Pulmonary artery endothelial cell (primary cell): ENCODE measurements at places on chromosomes 1 and 21. TPM values are rescaled to one million over a fixed set of nuclear protein-coding genes. Genes with fewer than 3 reads are reported as not detected.

Gene RGS8
- total RNA-seq = not detected in 2 replicates

Gene PRMT2
- 144 and 172 TPM in 2 replicates for total RNA-seq

Gene CSF1
- 7.9 and 26.7 TPM in 2 replicates for total RNA-seq

Gene ERG
- 58.9 and 61.4 TPM in 2 replicates for total RNA-seq

Gene UMODL1
- not detected in 2 replicates for total RNA-seq

Gene GBP4
- total RNA-seq = 3.1 and 10.5 TPM in 2 replicates

Gene ABCA4
- 1.7 and 2.4 TPM in 2 replicates for total RNA-seq

Gene OR2L8
- total RNA-seq = not detected in 2 replicates

Gene PTGER3
- total RNA-seq = under 0.01 TPM in 1 of 2 replicates, not detected in the other

Gene C8B
- not detected in 2 replicates for total RNA-seq

Gene PCBP3
- total RNA-seq = 0.13 and 0.14 TPM in 2 replicates

Gene SH3BGR
- total RNA-seq = 1.6 TPM in 1 of 2 replicates, not detected in the other

Gene TIE1
- 615 and 699 TPM in 2 replicates for total RNA-seq

Gene MAP3K7CL
- total RNA-seq = 6.6 and 7.6 TPM in 2 replicates

Gene FAM177B
- total RNA-seq = not detected in 2 replicates

- DNase-seq = no peak
Observed at GRCh38 chr1:37038227-37039093, 4.1 kb upstream of the GRIK3 start.

GRCh38 chr21:30502041-30502440 lies at the start of gene KRTAP19-5:
Gene KRTAP19-5, minus strand, starts transcription at chr21:30502141. Its CDS starts 51 bp downstream, at chr21:30502090.
- no peak for DNase-seq

- no peak for DNase-seq
Observed at GRCh38 chr1:25922056-25922970, 16.1 kb upstream of the STMN1 start.

GRCh38 chr1:152645146-152645545 lies 18.0 kb upstream of the LCE2D start:
- DNase-seq = no peak

GRCh38 chr1:239308701-239309333 lies 77.6 kb upstream of the CHRM3 start:
- no peak for DNase-seq

- DNase-seq = no peak
Observed at GRCh38 chr1:195754874-195755273, 853.4 kb downstream of the KCNT2 start.

- DNase-seq = no peak
Observed at GRCh38 chr1:115302390-115302961, 35.6 kb downstream of the NGF start.

- no peak for DNase-seq
Observed at GRCh38 chr21:27808923-27809322, 842.0 kb upstream of the ADAMTS5 start.

DNA sequence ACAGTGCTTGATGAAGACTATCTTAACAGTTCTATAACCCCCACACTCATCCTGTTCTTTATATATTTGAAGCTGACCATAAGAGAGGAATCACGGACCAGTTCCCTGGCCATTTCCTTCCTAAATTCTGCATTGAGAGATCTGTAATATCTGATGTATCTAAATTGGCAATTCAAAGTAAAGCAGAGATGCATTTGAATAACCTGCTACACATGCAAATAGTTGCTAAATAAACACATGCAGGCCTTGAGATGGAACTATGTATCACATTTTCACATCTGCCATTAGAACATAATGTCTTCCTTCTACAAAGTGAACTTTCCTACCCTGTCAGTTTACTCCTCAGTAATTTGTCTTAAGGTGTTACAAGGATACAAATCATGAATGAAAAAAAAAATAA lies 20.4 kb upstream of the PGBD2 start:
- DNase-seq = no peak

GRCh38 chr1:209323743-209324142 lies 259.8 kb upstream of the CAMK1G start:
- DNase-seq = no peak

DNA sequence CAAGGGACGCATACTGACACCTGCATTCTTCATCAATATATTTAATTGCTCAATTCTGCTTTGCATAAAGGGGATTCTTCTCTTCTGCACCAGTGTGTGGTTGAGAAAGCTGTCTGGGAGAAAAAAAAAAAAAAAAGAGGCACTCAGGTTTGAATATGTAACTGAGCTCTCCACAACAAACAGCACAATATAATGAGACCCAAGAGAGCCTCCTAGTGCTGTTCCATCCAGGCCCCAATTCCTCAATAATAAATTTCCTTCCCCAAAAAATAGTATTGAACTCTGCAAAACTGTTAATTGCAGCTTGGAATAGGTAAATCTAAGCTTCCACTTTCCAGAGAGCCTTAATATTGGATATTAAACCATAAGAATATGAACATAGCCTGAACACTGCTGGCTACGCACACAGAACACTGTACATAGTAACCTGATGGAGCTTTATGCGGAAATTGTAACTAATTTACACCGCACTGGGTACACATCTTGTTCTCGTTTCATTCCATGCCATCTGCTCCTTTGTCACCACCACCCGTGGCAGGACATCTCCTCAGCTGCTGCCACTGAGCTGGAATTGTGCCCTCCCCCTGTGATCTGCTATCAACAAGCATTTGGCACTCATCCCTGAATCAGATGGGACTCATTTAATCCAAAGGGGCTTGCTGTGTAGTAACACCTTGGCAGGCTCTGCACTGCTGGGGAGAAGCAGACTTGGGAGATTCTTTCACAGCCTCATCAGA lies 272.0 kb downstream of the HHIPL2 start:
- no peak for DNase-seq

- DNase-seq = no peak
Observed at GRCh38 chr21:43995521-43996105, 16.5 kb upstream of the TRAPPC10 start.

DNA sequence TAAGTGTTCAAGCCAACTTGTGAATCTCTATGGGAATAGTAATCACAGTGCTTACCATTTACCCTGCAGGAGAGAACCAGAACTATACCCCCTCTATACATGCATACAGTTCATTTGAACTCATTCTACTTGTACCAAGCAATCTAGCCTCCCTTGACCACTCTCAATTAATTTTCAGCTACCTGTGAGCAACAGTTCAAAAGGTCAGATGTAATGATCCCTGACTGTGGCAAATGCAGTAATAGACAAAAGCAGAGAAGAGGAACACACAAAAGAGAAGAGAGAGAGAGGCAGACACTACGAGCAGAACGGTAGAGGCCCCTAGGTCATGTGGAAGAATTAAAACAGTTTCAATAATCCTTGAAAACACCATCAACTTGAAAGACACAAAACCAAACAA lies 52.8 kb downstream of the FMO4 start:
- no peak for DNase-seq

DNA sequence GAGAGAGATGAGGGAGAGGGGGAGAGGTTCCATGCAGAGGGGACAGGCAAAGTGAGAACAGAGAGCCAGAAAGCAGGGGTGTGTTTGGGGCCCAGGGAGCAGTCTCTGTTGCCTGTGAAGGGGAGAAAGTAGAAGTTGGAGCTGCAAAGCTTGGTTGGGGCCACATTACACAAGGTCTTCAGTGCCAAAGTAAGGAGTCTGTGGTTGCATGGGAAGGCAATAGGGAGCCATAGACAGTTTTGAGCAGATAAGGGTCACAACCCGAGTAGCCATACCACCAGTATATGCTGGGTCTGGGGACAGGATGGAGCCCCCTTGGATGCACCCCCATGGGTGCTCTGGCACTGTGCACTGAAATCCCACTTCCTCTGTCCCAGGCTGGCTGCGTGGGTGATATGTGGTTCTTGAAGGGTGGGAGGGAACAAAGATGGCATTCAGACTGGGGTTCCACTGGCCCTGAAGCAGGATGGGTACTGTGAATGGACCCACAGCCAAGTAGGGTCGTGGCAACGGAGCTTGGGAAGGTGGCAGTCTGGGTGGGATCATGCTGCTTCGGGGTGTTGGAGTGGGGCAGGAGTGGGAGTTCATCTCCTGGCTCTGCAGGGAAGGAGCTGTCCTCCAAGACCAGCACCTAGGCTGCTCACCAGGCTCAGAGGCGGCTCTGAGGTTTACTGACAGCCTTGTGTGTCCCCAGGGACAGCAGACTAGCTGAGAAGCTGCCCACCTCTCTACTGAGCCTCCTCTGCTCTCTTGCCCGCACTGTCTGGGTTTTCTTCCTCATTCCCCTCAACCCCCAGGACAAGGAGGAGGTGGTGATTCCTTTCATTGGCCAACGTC lies 12.1 kb downstream of the DRAXIN start:
- DNase-seq = no peak

GRCh38 chr1:184929711-184930202 lies 44.6 kb downstream of the NIBAN1 start:
- DNase-seq = no peak

- DNase-seq = no peak
Observed at GRCh38 chr1:165424454-165425216, 20.3 kb downstream of the RXRG start.

DNA sequence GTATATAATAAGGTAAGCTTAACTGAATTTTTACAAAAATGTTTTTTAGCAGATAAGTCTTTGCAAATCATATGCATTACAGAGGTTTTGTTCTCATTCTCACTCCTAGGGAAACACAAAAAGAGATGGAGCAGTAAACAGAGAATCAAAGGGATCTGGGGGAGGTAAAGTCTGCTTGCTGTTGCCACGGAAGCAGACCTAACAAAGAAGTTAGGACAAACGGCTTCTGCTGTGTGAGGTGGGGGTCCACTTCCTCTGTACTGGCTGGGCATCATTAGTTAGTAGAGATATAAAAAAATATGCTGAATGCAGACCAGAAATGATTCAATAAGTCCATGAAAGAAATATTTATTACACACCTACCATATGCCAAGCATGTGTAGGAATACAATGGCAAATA lies 34.2 kb downstream of the GJA5 start:
- DNase-seq = no peak

DNA sequence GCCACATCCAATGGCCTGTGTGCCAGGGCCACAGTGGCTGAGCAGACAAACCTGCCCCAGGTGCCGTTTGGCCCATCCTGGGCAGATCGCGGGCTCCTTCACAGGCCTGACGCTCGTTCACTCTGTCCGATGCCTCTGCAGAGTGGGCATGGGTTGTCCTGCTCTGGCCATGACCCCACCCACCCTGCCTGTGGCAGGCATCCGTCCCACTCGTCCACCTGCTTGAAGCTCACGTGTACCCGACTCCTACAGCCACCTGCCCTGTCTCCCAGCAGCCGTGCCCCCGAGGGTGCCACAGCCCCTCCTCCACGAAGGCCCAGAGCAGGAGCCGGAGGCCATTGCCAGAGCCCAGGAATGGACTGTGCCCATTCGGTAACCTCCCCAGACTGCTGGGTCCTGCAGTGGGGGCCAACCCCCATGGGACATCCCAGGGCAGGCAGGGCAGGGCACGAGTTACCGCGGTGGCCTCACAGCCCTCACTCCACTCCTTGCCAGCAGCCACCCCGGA lies 41.9 kb downstream of the TRIM11 start:
- no peak for DNase-seq

GRCh38 chr1:241586905-241587512 lies 53.2 kb downstream of the CHML start:
- DNase-seq = no peak

DNA sequence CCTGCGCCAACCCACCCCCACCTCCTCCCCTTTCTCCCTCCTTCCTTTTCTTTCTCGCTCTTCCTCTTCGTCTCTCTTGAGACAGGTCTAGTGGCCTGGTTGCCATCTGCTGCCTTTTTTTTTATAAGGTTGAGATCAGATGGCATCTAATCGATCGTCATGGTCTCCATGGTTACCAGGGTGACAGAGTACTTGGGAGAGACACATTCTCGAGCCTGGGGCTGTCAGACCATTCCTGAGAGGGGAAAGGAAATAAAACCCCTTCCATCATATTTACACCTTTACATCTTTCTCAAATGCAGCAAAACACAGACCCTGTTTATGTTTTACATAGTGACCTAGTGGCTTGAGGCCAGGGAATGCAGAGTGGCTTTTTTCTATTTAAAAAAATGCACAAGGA lies 53.5 kb upstream of the SLC22A15 start:
- DNase-seq = no peak
